ENCODE measurements at places on chromosomes 12 and 14.

GRCh38 chr12:118337194-118337838 lies 35.4 kb downstream of the TAOK3 start:
- DNase-seq, result no peak

- DNase-seq, result no peak
Observed at GRCh38 chr12:121330195-121330594, 22.0 kb downstream of the ANAPC5 start.

- DNase-seq, result no peak
Observed at GRCh38 chr12:53755893-53756292, 4.1 kb upstream of the CISTR start.

GRCh38 chr14:51458563-51458955 lies 193.2 kb upstream of the FRMD6 start:
- no peak for DNase-seq

GRCh38 chr14:54000341-54000811 lies 43.8 kb upstream of the BMP4 start:
- DNase-seq, result no peak

DNA sequence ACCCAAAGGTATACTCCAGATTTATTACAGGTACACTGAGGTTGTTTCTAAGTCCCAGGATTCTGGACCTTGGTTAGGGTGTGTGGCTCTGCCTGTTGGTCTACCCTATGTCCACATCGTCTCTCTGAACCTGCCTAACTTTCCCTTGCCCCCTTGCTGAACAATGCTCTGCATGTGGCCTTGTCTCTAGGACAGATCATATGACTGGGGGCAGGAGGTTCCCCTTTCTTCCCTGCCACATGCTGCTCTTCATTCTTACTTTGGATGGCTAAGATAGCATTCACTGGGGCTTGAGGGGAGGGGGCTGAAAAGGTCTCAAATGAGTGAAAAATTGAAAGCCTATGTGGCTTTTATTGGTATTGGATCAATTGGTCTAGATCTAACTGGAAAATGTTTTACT lies 49.2 kb downstream of the MBIP start:
- no peak for DNase-seq

- DNase-seq, result no peak
Observed at GRCh38 chr12:90839346-90839745, 115.6 kb downstream of the CCER1 start.

DNA sequence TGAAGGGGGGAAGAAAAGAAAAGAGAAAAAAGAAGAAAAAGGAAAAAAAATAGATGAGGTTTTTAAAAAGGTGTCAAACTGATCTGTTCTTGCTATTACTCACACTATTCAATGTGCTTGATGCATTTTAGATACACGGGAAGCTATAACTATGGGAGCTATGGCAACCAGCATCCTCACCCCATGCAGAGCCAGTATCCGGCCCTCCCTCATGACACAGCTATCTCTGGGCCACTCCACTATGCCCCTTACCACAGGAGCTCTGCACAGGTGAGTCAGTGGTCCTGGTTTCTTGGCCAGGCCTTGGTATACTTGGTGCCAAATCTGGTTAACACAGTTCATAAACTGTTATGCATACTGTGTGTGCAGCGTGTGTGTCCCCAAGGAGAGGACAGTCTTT lies 24.0 kb upstream of the RIC8B start:
- no peak for DNase-seq

GRCh38 chr12:119512772-119513497 lies 80.6 kb upstream of the TMEM233 start:
- peak; percentile 43 for DNase-seq

DNA sequence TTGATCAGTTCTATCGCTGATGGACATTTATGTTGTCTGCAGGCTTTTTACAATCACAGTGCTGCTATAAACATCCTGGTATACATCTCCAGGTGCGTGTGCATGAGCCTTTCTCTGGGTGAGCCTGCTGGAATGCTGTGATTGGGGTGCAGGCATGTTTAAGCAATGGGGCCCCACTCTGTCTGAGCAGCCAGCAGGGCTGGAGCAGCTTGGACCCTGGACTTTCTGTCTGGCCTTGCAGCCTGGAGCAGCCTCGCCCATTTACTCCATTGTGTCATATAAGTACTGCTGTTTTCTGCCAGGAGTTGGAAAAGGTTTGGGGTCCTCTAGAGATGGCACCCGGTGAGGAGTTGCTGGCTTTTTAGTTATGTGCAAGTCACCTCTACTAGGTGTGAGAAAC lies 199.0 kb downstream of the KIF26A start:
- DNase-seq, result no peak

GRCh38 chr12:39451977-39452376 lies 9.1 kb upstream of the KIF21A start:
- DNase-seq, result no peak

DNA sequence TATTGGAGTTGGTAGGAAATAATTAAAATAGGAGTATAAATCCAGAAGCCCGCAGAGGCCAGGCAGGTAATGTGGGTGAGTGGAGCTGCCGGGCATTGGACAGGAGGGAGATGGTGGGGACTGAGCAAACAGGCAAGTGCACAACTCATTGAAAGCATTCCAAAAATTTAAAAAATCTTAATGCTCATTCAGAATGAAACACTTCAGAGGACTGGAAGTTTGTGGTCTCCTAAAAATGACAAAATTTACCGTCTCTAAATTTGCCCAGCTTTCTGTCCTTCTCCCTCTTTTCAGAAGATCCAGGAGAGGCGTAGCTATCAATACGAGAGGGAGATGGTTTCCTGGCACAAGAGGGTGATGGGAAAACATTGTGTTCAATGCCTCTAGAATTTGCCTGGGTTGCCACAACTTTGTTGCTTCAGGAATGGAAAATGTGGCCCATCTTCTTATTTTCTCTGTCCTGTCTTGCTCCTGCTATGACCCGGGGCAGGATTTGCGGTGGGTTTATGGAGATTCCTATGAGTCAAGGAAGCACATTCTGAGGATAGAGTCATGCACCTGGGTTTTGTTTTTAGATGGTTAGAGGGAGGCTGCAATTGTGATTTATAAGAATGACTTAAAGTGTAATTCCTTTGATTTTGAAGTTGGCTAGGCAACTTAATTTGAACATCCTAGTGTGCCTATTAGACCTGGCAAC lies 72.2 kb downstream of the BORCS5 start:
- no peak for DNase-seq

DNA sequence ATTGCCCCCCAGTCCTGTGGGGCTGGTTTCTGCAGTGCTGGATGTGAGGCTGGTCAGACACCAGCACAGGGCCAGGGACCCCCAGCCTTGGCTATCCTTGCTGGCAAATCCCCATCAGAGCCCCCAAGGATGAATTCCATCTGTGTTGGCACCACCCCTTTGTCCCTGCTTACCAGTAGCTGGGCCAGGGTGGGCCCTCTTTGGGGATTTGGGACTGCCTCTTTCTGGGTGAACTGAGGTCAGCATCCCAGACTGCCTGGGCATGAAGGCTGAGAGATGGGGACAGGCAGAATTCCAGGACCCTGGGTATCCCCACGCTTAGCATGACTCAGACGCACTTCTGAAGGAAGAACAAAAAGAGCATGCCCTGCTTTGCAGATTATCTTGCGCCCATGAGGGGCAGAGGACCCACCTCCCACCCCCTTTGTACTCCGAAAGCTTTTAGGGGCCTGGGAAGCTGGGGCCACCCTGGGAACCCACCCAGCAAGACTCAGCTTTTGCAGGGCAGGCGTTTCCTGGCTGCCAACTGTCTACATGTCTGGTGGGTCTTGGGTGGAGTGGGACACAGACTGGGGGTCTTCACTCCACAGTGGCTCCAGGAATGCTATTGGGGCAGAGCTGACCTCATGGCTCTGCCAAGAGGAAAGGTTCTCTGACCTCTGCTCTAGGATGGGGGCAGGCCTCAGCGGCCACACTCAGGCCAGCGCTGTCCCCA lies 26.8 kb downstream of the RFLNA start:
- no peak for DNase-seq

GRCh38 chr14:60482743-60483142 lies 3.1 kb downstream of the C14orf39 start:
- DNase-seq, result no peak

GRCh38 chr14:33728010-33728498 lies 222.8 kb downstream of the EGLN3 start:
- no peak for DNase-seq

DNA sequence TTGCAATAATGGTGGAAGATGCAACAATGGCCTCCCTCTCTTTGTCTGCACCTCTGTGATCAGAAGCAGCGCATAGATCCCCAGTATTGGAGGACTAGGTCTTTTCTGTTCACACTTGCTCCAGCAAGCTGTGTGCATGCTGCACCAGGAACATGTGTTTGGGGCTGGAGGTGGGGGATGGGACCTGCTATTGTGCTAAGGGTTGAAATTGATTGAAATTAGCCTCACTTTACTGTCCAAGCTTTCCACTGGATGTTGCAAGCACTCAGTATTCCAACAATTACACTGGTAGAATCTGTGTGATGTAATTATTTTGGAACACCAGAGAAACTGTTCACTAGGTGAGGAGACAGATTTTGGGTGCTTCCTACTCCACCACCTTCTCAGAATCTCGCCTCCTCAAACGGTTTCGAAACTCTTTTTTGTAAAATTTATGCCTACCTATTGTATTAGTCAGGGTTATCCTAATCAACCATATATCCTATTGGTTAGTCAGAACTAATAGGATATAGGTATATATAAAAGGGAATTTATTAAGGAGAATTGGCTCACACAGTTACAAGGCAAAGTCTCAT lies 35.6 kb downstream of the IFT81 start:
- DNase-seq, result no peak

Measured in neural crest cell (in vitro differentiated cells).